Activated effector memory CD4-positive, alpha-beta T cell treated with Interleukin-2 at 50 U/mL for 16 hours (primary cell): ENCODE measurements at places on chromosomes 12 and 14.

DNA sequence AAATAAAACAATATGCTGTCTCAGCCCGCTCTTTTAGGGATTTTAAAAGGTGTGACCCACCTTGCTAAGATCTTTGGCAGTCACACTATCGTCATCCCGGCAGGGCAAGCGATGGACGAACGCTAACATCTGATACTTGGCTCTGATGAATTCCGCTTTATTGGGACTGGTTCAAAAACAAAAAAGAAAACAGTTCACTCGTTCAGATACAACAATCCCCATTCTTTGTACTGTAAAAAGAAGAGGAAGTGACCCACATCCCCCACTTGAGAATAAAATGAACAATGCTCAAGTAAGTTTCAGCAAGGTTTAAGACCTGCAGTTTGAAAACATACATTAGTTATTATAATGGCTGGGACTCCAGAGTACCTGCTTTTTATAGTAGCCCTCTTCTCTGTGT is 7.3 kb downstream of the GIT2 start:
- no peak for DNase-seq

DNA sequence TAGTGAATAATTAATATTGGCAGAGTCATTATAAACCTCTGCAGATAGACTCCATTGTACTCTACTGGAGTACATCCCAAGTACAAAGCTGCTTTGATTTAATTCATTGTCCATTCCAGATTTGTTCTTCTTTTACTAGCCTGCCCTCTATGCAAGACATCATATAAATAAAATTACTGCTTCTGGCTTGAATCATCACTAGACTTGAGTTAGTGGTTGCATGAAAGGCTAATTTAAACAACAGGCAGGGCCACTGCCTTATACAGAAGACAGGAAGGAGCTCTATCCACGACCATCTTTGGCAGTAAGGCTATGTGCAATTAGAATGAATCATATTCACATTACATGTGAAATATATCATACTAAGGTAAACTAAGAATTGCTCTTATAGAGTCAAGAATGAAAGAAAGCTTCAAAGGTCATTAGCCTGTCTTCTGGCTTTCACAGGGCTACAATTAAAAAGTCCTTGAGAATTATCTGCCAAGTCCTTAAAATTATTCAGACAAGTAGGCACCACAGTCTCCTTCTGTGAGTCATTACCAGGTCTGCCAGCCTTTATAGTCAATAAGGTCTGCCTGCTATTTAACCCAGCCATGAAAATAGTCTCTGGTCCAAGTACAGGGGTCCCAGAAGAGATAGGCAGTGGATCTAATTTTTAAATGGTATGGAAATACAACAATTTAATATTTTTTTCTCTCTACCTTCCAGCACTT is 631.8 kb downstream of the TMTC2 start:
- no peak for DNase-seq

- no peak for DNase-seq
These were observed 39.7 kb upstream of the VRK1 start for GRCh38 chr14:96757456-96757855.

DNA sequence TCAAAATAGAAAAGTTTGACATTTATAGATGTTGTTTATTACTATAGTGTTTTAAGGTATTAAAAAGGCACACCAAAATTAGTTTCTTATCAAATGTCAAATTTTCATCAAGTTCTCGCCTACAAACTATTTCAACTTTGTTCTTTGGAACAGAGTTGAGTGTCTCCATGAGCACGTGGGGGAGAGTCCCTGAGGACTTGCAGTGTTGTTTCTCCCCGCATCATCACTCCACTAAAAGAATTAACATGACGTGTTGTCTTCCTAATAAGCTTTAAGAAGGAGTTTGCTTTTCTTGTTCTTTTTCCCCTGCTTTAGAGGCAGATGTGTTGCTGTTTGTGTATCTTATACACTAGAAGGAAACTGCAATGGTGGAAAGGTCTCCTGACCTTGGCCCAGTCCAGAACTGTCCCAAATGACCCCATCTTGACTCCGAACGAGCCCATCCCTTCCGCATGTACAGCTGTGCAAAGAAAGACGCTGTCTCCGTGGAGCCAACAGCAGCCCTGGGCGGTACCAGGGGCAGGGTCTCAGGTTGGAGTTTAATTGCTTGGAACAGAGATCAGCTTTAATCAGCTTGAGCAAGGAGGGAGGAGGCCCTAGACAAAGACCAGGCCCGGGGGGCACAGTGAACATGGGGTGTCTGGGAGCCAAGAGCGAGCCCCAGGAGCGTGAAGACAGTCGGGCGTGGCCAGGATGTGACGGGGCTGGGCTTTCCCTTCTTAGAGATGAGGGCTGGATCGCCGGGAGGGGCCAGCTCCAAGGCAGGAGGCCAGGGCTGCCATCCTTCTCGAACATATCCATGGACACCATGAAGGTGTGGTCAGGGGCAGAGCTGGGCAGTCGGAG is 215.4 kb upstream of the RTL1 start:
- DNase-seq, result no peak

GRCh38 chr12:38886064-38886463 is 19.3 kb downstream of the CPNE8 start:
- no peak for DNase-seq

GRCh38 chr12:70314145-70314544 is 51.9 kb upstream of the KCNMB4 start:
- no peak for DNase-seq

DNA sequence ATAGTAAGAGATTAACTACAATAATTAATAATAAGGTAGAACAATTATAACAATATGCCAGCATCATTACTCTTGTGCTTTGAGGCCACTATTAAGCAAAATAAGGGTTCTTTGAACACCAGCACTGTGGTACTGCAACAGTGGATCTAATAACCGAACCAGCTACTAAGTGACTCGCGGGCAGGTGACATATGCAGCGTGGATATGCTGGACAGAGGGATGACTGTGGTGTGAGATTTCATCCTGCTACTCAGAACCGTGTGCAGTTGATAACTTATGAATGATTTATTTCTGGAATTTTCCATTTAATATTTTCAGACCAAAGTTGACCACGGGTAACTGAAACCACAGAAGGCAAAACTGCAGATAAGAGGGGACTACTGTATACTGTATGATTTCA is 34.4 kb downstream of the BMAL2 start:
- no peak for DNase-seq

- DNase-seq, result no peak
These were observed 139.1 kb downstream of the ERC1 start for GRCh38 chr12:1130164-1130563.

- DNase-seq, result no peak
These were observed 272.5 kb upstream of the PRICKLE1 start for GRCh38 chr12:42862055-42862454.

- no peak for DNase-seq
These were observed 31.4 kb downstream of the JDP2 start for GRCh38 chr14:75459099-75459741.

DNA sequence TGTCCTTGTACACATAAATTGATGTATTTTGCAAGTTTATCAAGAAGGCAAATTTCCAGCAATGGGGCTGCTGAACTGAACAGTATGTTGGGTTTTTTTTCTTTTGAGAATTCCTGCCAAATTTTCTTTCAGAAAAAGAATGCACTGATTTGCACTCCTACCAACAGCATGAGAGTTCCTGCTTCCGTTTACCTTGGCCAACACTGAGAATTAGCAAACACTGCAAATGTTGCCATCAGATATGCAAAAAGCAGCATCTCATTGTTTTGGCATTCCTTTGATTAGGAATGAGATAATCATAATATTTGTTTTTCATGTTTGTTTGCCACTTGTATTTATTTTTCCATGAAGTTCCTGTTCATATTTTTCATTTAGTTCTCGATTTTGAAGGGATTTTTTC is 82.4 kb downstream of the RTN1 start:
- DNase-seq, result no peak

DNA sequence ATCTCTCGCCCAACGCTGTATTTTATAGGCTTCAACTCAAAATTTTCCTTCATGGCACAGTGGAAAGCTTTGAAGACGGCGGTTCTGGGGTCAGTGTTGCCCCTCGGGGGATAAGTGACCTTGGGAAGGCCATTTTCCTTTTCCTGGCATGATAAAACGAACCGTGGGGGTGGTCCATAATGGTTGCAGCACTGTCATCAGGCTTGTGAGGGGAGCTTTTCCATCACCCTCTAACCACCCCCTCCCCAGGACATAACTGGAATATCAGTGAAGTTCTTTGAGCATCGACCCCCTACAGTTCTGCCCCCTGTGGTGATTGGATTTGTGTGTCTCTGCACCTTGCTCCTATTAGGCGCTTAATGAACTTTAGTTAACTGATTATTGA is 16.0 kb downstream of the FOS start:
- no peak for DNase-seq

DNA sequence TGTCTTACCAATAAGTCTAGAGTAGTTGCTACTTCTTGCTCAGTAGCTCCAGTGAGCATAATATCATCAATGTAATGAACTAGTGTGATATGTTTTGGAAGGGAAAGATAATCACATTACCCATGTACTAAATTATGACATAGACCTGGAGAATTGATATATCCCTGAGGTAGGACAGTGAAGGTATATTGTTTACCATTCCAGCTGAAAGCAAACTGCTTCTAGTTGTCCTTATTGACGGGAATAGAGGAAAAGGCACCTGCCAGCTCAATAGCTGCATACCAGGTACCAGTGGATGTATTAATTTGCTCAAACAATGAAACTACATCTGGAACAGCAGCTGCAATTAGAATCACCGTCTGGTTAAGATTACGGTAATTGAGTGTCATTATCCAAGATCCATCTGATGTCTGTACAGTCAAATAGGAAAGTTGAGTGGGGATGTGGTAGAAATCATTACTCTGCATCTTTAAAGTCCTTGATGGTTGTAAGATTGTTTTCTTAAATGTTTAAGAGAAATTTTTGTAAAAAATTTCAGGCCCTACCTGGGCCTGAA is 100.0 kb upstream of the ARHGAP5 start:
- no peak for DNase-seq

- no peak for DNase-seq
These were observed 128.1 kb downstream of the PAPOLA start for GRCh38 chr14:96630281-96630680.

DNA sequence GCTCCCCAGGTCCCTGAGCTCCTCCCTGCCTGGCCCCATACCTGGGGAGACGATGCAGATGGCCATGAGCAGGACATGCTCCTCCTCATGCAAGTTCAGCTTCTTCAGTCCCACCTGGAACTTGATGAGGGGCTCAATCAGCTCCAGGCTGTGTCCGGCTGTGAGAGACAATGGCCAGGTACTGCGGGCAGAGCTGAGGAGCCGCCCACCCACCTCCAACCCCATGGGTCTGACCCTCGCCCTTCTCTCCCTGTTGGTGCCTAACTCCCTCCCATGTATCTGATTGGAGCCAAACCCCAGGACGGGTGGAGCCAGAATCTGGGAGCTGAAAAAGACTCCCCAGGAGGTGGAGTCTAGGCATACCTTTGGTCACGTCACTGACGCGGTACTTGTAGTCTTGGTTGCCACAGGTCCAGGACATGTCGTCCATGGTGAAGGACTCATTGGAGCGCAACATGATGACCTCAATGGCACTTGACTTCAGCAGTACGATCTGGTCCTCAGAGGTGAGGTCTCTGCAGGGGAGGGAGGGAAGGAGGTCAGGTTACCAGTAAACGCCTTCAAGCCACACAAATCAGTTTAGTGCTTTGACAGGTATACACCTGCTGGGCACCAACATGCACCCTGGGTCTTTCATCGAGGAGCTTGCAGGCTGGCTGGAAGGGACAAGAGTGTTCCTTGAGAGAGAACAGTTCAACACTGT is 26.7 kb upstream of the HDAC7 start:
- DNase-seq, result no peak

- no peak for DNase-seq
These were observed 150.3 kb upstream of the PTPRQ start for GRCh38 chr12:80293759-80294158.

DNA sequence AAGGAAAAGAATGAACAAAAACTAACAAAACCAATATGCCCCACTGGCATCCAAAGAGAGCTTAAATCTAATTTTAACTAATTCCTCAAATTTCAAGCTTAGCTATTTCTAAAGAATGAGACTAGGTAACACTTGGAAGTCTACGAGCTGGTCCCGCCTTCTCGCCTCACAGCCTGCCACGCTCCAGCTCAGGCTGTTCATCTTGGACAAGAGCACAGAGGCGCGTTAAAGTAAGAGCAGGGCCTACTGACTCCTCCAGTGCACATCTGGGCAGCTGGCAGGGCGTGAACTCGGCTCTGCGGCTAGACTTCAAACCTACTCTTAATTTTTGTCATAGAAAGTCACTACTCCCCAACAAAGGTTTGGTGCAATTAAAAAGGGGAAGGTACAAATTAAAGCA is 64.6 kb downstream of the DICER1 start:
- no peak for DNase-seq

DNA sequence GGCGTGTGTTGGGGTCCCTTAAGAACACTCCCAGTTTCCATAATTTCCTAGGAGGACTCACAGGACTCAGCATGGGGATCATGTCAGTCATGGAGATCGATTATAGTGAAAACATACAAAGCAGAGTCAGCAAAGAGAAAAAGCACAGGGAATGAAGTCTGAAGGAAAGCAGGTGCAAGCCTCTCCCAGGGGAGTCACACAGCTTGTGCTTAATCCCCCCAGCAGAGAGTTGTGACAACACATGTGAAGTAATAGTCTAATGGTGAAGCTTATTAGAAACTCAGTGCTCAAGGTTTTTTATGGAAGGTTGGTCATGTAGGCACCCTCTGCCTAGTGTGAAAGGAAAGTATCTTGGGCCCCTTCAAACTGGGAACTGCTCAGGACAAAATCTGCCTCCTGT is 149.0 kb upstream of the SEL1L start:
- no peak for DNase-seq

DNA sequence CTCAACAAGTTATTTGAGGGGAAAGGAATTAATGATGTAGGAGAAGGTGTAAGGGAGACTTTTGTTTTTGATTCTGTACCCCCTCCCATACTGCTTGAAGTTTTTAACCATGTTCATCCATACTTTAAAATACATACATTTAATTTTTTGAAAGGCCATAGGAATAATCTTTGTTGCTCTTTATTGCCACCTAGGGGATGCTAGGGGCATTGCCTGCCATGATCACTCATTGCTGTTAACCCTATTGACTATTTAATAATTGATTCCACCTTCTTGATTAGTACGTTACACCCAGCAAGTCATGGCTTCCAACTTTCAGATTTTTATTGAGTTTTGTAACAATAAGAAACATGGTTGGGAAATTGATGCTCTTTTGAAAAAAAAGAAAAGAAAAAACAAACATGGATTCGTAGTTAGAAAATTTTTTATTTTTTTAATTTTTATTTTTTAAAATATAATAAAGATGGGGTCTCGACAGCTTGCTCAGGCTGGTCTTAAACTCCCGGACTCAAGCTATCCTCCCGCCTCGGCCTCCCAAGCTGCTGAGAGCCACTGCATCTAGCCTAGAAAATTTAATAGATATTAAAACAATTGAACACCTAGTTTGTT is 8.5 kb upstream of the PRKAB1 start:
- no peak for DNase-seq
